NCI-H69 (cell line): ENCODE measurements at places on chromosomes 1 and 21.
A peak's percentile ranks its signal among the peaks of the same experiment; 100 is the strongest.

DNA sequence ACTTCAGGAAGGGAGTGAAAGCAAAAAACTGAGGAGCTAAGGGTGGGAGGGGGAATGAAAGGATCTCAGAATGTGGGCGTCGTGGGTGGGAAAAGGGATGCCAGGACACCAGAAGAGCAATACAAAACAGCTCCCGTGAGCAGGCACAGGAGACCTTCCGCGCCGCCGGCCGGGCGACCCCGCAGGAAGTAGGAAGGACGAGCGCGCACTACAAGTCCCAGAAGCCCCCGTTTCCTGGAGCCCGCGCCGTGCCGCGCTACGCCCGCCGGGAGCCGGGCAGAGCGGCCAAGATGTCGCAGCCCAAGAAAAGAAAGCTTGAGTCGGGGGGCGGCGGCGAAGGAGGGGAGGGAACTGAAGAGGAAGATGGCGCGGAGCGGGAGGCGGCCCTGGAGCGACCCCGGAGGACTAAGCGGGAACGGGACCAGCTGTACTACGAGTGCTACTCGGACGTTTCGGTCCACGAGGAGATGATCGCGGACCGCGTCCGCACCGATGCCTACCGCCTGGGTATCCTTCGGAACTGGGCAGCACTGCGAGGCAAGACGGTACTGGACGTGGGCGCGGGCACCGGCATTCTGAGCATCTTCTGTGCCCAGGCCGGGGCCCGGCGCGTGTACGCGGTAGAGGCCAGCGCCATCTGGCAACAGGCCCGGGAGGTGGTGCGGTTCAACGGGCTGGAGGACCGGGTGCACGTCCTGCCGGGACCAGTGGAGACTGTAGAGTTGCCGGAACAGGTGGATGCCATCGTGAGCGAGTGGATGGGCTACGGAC, at the start of gene PRMT6:
PRMT6 (plus strand) TSS at position 249 of the 771 bp plus-strand sequence; CDS start at position 291, 42 bp downstream.
- peak; percentile 91 for DNase-seq

GRCh38 chr1:31906557-31906956, 31.6 kb downstream of the PTP4A2 start:
- no peak for DNase-seq

- DNase-seq: peak; percentile 74
Measured at GRCh38 chr1:201085902-201086735, 26.1 kb downstream of the CACNA1S start.

DNA sequence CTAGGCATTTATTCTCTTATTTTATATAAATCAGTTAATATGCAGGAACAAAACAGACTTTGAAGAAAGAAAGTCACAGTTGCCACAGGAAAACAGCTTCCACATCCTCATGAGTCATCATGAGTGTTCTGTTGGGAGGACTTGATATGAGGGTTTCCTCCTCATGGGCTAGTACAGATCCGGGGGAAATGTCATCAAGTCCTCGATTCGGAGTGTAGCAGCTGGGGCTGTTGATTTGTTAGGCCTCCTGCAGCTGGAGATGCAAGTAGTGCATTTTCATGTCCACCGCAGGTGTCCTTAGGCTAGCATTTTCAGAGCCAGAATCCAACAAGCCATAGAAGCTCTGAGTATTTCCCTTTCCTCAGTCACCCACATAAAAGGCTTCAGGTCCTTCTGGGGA, 36.7 kb downstream of the ADAM30 start:
- DNase-seq: no peak

DNA sequence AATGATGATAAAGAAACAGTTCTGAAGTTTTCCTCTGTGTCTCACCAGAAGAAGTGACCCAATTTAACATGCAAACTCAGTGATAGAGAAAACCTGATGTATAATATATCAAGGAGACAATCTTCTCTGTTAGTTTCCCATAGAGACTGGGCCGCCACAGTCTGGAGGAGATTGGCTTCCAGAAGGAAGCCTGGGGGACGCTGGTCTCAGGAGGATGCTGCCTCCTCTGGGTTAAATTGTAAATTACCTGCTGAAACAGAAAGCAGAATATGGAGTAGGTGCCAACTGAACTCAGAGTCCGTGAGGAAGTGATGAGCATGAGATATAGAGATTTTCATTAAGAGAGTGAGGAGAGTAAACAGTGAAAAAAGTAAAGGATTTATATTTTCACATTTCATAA, 15.8 kb downstream of the OR14I1 start:
- no peak for DNase-seq

GRCh38 chr1:227795732-227796131, 19.7 kb upstream of the PRSS38 start:
- no peak for DNase-seq

GRCh38 chr1:43659212-43660166, 9.5 kb downstream of the KDM4A start:
- no peak for DNase-seq

GRCh38 chr1:206772243-206772937, at the start of gene IL10:
TSS of gene IL10 (minus strand) at chr1:206772494. CDS start at chr1:206772435, 59 bp downstream.
- no peak for DNase-seq

- DNase-seq: no peak
Measured at GRCh38 chr1:223835754-223836153, 10.0 kb downstream of the TP53BP2 start.

DNA sequence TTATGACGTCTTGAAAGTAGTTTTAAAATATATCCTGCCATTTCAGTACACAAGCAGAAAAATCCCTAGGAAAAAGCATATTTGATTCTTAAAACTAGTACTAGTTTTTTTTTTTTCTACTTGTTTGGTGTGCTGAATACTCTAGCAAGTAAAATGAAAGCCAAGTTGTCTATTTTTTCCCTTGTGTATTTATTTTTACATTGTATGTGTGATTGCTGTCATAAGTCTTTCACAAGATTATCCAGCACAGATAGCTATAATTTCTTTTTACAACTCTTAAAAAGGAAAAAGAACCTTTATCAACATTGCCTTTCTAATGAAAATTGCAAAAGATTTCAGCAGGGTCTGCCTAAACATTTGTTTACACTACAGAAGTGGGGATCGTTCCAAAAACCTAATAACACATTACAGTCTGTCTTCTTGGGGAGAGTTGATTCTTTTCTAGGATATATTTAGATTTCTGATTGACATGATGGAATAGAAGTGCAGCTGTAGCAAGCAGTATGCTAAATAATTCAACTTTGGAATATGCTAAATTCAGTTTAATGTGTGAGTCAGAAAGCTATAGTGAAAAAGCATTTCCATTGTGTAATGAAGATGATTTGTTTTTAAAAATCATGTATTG, 2.5 kb downstream of the DR1 start:
- no peak for DNase-seq

- no peak for DNase-seq
Measured at GRCh38 chr1:71533950-71534349, 453.1 kb upstream of the ZRANB2 start.
